ENCODE measurements at places on chromosomes 2 and 18. TPM values are rescaled to one million over a fixed set of nuclear protein-coding genes. Genes with fewer than 3 reads are reported as not detected.

IFT172 gene
- total RNA-seq: 12.4 TPM

DNA sequence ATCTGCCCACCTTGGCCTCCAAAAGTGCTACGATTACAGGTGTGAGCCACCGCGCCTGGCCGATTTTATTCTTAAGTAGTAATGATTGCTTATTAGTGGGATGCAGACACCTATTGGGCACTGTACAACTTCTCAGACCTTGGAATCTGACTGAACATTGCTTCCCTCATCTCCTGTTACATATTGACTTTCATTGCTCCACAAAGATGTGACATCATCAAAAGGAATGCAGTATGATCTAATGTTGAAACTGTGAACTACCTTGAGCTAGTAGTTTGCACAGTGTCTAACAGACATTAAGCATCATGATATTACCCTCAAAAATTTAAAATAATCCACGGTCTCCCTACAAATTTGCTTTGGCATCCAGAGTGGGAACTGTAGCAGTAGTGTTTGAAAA, 109.8 kb upstream of the SIX2 start:
- no peaks in the 10 kb centered on the region for H3K4me1 ChIP-seq
- H3K27ac ChIP-seq: no peak overlapping the region
- no peaks in the 10 kb centered on the region for H3K27me3 ChIP-seq

- H3K27ac ChIP-seq: no peak overlapping the region
- no peak overlapping the region for H3K4me3 ChIP-seq
- peaks cover 6% of the 10 kb centered on the region for H3K4me1 ChIP-seq
These were observed 5.6 kb upstream of the HS6ST1 start for GRCh38 chr2:128324008-128324896.

DNA sequence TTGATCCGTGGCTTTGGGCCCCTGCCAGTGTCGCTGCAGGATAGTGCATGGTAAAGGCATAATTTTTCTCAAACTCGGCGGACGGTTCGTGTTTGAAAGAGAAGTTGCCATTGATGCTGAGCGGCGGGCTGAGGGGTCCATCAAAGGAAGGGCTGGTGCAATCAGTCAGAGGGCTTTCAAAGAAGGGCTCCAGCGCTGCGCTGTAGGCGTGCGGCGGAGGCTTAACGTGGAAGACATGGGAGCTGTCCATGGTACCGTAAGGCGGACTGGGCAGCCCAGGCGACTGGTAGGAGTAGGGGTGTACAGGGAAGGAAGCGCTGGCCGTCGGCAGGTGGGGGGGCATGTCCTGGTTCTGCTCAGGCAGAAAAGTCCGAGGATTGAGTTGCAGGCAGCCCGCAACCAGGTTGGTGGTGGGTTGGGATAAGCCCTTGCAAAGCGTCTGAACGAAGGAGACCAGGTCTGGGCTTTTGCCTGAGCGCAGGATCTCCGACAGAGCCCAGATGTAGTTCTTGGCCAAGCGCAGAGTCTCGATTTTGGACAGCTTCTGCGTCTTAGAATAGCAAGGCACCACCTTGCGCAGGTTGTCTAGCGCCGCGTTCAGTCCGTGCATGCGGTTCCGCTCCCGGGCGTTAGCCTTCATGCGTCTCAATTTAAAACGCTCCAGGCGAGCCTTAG, 2.3 kb downstream of the NEUROD1 start:
- peaks cover 30% of the 10 kb centered on the region for H3K4me1 ChIP-seq
- H3K36me3 ChIP-seq: peaks cover 10% of the 10 kb centered on the region
- H3K4me3 ChIP-seq: no peak overlapping the region
- peak overlapping the region; percentile 82 for H3K27ac ChIP-seq
- peak; percentile 92 for DNase-seq

- H3K4me3 ChIP-seq: peak within 1 kb of the TSS; percentile 36
- H3K27ac ChIP-seq: no peak within 1 kb of the TSS
- H3K36me3 ChIP-seq: no peaks in the 10 kb centered on the region
- H3K27me3 ChIP-seq: peaks cover 58% of the 10 kb centered on the region
These were observed at the start of gene TMEM37 for GRCh38 chr2:119431155-119431975. TSS of gene TMEM37 (plus strand) at chr2:119431854. CDS start at chr2:119431904, 50 bp downstream.

Measured in activated CD4-positive, alpha-beta T cell treated with anti-CD3 and anti-CD28 coated beads, Interleukin-2, amount 10 ng/mL, durations not matched to agents 24 days and 14 days (primary cell).